Effector memory CD4-positive, alpha-beta T cell (primary cell): ENCODE measurements at places on chromosomes 2 and 18.

GRCh38 chr2:13919981-13920382 is 712.5 kb upstream of the LRATD1 start:
- DNase-seq = no peak

GRCh38 chr18:8771930-8772329 is 66.6 kb downstream of the MTCL1 start:
- DNase-seq = no peak

GRCh38 chr2:191927319-191927867 is 80.5 kb upstream of the CAVIN2 start:
- no peak for DNase-seq

- DNase-seq = no peak
These were observed 70.0 kb downstream of the TMEM18 start for GRCh38 chr2:607172-607571.

DNA sequence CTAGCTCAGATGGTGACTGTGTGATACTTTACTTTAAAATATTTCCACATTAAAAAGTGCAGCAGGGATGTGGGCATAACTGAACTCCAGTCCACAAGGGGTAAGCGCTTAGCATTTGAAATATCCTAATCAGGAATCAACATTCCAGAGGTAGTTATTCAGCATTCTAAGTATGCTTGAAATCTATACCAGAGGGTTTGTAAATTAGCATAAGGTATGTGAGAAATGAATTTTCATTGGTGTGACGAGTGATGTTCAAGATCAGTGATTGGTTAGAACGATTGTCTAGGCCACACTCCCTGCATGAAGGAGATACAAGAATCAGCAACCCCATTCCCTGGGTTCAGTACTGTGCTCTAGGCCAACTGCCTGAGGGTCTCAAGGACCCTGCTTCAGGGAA is 42.6 kb downstream of the MAPK4 start:
- no peak for DNase-seq

DNA sequence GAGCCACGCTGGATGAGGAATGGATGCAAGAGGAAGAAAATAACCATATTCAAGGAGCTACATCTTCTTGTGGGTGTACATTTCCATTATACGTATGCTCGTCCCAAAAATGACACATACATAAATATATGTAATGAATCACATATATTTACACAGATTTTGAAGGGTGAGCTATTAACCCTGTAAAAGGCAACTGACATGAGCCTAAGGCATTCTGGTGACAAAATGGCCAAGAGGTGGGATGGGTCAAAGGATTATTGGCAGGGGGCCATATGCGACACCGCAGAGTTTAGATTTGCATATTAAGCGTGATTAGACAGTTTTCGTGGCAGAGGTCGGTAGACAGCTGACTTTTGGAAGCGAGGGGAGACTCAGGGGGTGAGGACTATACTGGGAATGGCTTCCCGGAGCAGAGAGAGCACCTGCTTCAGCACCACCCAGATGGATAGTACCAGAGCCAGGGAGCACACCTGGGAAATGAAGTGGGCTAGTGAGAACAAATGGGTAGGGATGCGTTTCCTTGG is 431 bp upstream of the CNRIP1 start:
- DNase-seq = no peak

DNA sequence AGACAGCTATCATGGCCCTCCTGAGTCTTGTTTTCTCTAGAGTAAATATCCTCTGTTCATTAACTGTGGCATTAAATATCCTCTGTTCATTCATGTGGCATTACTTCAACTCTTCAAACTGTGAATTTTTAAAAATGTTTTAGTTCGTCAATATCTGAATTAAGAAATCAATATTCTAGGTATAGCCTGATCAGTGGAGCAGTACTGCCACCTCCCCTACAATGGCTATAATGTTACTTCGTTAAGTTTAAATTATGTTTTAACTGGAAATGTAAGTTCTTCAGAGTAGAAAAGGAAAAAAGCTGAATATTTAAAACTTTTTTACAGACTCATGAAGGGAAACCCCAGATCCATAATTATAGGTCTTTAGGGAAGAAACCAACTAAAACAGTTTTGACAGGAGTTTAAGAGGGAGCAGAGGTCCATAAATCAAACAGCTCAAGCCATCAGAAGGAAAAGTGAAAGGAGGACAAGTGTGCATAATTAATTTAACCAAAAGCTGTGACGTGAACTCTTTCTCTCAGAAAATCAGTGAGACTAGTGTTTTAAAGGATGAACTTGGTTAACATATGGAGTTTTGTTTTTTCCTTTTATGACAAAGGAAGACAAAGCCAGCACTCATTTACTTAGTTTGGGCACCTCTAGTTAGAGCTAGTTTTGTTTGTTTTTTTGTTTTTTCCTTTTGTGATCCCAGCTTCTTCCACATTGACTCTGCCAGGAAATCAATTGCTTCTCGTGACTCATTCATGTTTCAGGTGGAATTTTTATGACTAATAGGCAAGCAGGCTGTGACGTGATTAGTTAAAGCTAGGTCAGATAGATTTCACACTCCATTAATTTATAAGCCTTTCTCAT is 44.9 kb downstream of the RBBP8 start:
- DNase-seq = no peak

DNA sequence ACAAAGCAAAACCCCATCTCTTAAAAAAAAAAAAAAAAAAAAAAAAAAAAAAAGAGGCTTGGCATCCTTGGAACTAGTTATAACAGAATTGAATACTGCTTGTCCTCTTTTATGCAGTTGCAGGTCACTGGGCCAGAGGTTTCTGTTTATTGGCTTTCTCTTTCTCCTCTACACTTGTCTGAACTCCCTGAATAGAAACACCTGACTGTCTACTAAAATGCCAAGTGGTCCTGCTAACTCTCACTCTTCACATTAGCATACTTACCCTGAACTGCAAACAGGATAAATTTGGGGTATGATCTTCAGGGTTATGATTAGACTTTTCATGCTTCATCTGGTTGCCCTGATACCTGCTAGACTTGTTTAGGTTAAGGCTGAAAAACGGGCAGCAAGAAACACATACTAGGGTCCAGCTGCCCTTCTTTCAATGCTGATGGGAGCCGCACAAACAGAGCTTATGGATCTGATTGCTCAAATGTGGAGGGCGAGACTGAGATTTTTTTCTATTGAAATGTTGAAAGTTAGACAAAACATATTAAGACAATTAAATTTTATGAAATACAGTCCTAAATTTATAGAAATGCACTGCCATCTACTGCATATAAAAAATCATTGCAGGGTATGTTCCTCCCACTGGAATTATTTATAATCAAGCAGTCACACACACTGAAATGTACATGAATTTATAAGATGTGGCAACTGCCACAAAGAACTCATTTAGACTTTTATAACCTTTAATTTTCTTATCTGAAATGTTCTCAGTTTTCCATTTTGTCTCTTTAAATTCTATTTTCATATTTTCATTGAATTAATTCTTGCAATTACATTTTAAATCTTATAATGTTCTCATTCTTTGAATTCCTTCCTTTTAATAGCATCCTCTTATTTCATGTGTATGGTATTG is 40.8 kb downstream of the GTF3C3 start:
- DNase-seq = no peak

DNA sequence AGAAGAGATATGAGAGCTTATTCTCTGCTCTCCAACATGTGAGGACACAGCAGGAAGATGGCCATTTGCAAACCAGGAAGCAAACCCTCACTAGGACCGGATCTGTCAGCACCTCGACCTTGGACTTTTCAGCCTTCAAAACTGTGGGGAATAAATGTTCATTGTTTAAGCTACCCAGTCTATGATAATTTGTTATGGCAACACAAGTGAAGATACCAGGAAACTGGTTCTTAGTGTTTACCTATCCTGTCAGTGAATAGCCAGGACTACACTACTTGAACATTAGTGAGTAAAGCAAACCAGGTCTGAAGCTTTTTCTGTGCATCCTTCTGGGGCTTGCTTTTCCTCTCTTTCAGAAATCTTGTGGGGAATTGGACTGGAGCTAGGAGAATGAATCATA is 44.4 kb upstream of the BARD1 start:
- DNase-seq = no peak

DNA sequence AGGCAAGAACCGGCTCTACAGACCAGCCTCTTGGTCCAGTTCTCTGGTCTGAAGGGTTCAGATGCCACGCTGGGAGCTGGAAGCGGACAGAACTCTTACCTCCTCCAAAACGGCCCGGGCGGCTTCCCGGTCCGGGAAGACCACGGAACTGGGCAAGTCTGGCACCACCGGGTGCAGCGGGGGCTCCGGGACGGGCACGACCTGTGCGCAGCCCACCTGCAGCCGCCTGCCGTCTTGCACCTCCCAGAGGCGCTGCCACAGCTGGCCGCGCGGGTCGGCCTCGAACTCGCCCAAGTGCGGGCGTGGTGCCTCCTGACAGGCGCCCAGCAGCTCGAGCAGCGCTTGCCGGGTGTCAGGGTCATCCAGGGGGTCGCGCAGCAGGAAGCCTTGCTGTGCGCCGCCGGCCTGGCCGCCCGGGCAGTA is 773 bp downstream of the CMPK2 start:
- DNase-seq = no peak

DNA sequence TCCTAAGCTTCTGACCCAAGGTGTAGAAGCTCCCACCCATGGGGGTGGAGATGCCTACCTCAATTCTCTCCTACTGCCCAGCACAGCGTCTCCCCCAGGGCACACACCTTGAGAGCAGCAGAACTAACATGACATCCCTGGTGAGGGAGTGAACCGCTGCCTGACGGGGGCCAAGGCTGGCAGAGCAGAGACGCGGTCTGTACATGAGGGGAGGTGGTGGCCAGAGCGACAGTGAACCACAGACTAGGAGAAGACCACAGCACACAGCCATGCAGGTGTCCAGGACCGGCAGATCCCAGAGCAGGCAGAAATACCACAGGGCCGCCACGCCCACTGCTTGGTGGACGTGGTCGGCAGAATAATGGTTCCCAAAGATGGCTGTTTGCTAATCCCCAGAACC is 40.4 kb downstream of the TFCP2L1 start:
- no peak for DNase-seq

GRCh38 chr2:224137208-224137607 is 98.1 kb upstream of the SERPINE2 start:
- no peak for DNase-seq

GRCh38 chr2:95165030-95165370 is 609 bp upstream of the ZNF2 start:
- DNase-seq = no peak

- DNase-seq = no peak
These were observed 12.0 kb downstream of the SIGLEC15 start for GRCh38 chr18:45837283-45838070.

DNA sequence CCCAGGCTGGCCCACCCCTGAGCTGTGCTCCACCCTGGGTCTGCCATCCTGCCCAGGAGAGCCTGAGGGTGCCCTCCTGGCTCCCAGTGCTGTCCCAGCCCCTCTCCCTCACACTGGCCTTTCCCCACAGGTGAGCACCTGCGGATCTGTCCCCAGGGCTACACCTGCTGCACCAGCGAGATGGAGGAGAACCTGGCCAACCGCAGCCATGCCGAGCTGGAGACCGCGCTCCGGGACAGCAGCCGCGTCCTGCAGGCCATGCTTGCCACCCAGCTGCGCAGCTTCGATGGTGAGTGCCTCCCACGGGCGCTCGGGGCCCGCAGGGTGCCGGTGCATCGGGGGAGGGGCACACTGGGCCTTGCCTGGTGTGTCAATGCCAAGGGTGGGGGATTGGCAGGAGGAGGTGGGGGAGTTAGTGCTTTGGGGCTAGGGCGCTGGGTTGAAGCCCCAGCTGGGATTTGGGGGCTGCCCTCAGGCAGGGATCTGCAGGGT is 23.5 kb downstream of the GPC1 start:
- DNase-seq = no peak

GRCh38 chr2:128613351-128613750 is 294.7 kb upstream of the HS6ST1 start:
- no peak for DNase-seq

GRCh38 chr2:68263632-68264031 is 11.3 kb upstream of the PPP3R1 start:
- DNase-seq = no peak

DNA sequence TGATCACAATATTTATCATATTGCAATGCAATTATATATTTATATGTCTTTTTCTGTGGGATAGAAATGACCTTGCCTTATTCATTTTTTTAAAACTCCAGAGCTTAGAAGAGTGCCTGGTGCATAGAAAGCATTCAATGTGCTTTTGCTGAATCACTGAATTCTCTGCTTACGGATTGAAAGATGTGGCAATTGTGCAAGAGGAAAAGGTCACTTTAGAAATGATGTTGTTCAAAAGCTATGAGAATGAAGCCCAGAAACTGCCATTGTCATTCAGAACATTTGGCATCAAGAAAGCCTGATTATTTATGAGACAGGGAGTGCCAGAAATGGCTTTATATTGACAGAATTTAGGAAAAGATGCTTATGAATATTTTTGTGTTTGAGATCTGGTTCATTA is 678.6 kb upstream of the CDH2 start:
- no peak for DNase-seq

DNA sequence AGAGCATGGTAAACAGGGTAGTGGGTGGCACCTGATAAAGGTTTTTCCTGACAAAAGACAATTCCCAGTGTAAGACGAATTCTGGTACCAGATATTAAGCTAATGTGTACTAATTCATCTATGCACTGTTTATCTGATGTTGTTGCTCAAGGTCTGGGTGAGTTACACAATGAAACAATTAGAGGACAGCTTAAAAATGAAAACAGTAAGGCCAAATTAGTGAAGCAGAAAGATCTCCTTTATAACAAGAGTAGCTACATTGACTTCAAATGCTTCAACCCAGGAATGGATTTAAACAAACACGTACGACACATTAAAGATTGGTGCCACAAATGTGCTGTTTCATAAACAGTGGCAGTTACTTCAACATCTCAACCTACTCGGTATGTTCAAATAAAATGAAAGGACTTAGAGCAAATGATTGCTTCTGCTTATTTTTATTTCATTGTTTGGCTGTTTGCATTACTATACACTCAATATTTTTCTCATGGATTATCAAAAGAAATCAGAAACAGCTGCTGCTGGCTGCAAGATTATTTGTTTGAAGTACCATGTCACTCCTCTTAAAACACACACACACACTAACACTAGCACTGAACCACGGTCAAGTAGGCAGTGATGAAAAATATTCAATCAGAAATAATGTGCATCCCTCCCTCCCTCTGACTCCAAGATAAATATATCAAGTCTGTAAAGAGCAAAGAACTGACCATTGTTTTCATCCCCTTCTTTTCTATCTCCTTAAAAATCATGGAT is 94.4 kb upstream of the RND3 start:
- DNase-seq = no peak
